ENCODE measurements at places on chromosomes 1 and 21.

DNA sequence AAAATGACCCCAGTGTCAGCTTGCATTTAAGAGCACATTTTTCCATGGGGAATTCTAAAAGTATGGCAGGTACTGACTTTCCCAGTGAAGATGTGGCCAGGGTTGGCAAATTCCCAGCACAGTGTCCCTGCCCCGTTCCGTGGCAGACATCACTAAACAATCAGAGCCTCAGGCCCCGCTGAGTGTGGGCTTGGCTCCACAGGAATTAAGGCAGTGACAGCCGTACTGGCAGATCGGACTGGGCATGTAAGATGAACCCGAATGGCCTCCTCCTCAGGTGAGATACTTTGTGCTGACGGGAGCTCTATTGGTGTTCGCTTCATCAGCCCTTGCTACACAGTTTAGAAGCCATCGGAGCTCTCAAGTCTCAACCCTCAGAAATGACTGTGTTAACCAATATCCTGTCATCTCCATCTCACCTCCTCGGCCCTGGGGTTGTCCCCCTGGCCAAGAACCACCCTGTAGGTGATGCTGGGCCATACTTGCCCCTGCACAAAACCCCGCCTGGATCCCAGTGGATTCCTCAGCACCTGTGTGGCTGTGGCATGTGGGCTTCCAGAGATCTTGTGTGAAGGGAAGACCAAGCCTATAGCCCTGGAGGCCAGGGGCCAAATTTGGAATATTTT, 29.0 kb upstream of the ABCG1 start:
- DNase-seq, result no peak

- DNase-seq, result no peak
Observed at GRCh38 chr1:243294723-243295121, 38.9 kb downstream of the SDCCAG8 start.

DNA sequence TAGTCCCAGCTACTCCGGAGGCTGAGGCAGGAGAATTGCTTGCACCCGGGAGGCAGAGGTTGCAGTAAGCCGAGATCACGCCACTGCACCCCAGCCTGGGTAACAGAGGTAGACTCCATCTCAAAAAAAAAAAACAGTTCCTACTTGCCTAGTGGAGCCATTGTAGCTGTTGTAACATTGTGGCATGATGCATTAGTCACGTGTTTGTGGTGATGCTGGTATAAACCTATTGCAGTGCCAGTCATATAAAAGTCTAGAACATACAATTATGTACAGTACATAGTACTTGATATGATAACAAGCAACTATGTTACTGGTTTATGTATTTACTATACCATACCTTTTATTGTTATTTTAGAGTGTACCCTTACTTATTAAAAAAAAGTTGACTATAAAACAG, 16.2 kb downstream of the KYAT3 start:
- no peak for DNase-seq

DNA sequence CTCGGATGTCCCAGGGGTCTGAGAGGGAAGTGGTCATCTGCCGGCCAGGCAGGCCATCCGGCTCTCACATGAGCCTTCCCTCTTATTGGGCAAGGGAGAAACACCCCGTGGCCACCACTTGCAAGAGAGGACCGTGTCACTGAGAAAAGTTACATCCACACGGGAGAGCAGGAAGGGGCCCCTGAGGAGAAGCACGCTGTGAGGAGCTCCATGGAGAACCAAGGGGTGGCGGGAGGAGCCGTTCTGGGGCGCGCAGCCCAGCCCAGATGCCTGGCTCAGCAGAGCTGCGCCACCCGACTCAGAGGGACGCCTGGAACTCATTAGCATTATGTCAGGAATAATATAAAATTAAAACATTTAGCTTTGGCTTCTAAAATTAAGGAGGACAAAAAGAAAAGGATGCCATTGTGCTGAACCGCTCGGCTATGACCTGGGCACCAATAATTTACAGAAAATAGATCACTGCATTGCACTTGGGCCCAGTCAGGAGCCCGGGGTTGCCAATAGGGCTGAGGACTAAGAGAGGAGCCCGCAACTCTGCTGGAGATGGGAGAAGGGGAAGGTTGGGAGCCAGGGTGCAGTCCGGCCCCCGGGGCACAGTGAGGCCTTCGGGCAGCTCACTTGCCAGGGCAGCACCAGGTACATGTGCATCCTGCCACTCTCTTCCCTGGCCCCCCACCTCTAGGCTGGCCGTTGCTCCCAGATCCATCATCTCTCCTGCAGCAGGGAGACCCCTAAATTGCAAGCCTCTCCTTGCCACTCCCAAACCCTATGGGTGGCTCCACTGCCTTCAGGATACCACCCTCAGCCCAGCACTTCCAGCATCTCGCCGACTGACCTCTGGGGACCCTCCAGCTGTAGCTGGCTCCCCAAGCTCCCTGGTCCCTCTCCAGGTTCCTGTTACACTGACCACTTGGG, 84.8 kb downstream of the DMRTB1 start:
- no peak for DNase-seq

GRCh38 chr1:119133987-119134386, 6.5 kb downstream of the WARS2 start:
- DNase-seq, result no peak

DNA sequence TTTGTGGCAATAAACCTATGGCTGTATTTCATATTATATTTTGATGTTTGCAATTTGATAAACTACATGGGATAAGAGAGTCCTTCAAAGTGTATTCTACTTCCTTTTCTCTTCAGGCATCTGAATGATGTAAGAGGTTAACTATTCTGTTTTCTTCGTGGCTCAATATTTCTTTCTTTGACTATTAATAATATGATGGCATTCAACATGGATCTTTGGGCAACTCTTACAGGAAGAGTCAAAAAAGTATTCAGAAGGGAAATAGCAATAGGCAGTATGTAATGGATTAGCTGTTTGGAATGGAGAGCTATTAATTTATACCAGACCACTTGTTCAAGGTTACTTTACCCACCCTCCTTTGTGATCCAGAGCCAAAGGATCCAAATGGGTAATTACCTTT, 74.4 kb downstream of the HMCN1 start:
- no peak for DNase-seq

DNA sequence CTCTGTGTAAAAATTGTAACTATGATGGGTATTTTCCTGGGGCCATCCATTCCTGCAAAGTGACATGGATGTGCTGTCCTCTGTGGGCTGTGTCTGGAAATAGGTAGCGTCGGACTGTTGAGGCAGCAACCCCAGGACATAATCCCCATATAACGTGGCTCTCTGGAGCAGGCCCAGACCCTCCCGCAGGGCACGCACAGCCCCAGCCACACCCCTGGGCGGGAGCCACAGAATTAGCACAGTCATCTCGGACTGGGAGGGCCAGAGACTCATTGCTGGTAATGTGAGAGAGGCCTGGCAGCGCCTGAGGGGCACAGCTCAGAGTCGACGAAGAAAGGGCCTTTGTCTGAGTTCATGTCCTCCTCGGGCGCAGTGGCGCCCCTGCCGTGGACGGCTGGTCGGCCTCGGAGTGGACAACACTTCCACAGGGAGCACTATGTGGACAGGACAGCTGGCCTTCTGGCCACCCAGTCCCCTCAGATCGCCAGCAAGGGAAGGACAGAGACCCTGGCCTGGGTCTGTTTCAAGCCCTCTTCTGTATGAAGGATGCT, 20.1 kb downstream of the SIM2 start:
- DNase-seq, result peak; percentile 41

- DNase-seq, result no peak
Observed at GRCh38 chr1:168706391-168706992, 22.5 kb downstream of the DPT start.

GRCh38 chr1:5915587-5916571, 76.3 kb downstream of the NPHP4 start:
- peak; percentile 34 for DNase-seq

DNA sequence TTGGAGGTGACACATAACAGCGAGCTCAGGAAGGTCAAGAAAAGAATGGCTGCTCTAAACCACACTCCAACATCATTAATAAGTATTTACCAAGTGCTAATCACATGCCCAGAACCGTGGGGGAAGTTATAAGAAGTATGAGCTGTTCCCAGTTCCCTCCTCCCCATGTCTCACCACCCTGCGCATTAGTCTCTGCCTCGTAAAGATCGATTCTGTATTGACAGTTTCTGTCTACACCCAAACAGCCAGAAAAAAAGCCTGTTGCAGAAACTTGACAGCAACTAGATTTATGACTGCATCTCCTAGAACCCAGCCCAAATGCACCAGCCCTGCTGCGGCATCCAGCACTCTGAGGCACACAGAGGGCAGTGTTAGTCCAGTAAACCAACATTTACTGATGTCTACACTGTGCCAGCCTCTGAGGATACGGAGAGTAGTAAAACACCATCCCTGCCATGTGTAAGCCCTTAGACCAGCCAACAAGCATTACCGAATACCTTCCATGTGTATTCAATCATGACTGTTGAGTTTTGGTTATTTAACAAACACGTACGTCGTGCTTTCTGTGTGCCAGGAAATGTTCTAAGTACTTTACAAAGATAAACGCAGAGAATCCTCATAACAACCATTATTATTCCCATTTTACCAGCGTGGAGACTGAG, 63.6 kb upstream of the ZBTB40 start:
- no peak for DNase-seq

- peak; percentile 89 for DNase-seq
Observed at GRCh38 chr1:53183095-53183990, 13.3 kb upstream of the CPT2 start.

GRCh38 chr1:232980355-232980978, 30.1 kb downstream of the NTPCR start:
- DNase-seq, result no peak

- DNase-seq, result no peak
Observed at GRCh38 chr1:193951984-193952383, 765.6 kb upstream of the B3GALT2 start.

- DNase-seq, result no peak
Observed at GRCh38 chr1:40945491-40945973, 34.0 kb upstream of the CTPS1 start.

DNA sequence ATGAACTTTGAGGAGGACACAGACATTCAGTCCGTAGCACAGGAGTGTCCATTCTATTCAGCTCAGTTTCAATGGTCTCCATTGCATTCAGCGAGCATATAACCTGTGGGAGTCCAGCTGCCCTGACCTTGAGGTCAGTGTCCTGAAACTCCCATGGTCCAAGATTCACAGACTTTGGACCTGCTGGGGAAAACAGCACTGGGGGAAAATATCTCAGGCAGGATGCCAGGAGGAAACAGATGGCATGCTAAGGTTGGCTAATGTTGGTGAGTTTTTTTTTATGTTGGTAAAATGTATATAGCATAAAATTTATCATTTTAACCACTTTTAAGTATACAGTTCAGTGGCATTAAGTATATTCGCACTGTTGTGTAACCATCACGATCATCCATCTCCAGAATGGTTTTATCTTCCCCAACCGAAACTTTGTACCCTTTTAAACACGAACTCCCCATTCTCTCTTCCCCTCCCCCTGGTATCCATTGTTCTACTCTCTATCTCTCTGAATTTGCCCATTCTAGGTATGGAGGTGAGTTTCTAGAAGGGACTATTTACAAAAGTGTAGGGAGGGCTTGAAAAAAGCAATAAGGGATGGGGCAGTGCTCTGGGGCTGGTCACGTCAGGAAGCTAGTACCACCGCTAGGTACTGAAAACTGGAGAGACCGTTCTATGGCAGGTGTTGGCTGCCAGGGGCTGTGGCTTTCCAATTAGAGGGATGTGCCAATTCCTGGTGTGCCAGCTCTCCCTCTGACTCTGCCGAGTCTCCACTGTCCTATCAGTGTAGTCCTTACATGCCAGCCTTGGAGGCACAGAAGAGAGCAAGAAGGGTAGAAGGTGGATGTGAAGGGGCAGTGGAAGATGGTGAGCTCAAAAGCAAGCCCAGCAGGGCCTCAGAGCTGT, 85.3 kb downstream of the FOXD2 start:
- no peak for DNase-seq

DNA sequence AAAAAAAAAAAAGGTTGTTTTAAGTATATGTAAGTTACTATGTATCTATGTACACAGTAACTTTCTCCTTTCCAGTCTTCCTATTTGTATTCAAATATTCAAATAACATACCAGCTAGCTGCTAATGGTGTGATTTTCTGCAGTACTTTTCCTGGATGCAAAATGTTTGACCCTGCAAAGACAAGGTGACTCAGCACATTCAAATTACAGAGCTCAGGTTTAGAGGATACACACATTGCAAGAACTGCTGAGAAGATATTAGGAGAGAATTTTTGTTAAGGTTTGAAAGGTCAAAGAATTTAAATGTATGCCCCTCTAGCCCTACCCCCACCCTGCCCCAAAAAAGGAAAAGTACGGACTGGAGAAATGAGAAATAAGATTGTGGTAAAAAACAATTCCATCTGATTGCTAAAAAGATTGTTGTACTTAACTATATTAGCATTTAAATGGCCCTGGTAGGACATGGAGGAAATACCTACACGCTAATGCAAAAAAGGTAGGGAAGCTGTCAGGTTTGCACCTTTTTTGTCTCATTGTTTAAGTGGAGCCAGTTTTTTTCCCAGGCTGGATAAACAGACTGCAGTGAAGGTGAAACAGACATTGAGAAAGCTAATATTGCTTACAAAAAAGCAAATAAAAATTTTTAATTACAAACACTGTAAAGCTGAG, 45.6 kb downstream of the ZNF281 start:
- no peak for DNase-seq

GRCh38 chr1:177872308-177872900, 97.5 kb downstream of the SEC16B start:
- no peak for DNase-seq

GRCh38 chr1:24827379-24828135, 82.3 kb downstream of the CLIC4 start:
- DNase-seq, result no peak

GRCh38 chr1:206080026-206080820, 27.2 kb downstream of the RHEX start:
- peak; percentile 39 for DNase-seq

DNA sequence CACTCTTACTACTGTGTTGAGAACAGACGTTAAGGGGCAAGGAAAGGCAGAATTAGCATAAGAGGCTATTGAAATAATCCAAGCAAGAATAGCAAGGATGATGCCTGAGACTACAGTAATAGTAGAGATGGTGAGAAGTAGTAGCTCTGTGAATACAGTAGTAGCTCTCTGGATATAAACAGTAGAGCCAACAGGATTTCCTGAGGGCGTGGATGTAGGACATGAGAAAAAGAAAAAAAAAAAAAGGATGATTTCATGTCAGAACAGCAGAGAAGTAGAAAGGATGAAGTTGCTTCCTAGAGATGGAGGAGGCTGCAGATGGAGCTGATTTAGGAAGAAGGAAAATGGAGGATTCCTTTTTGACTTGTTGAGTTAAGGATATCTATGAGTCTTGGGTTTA, 112.3 kb downstream of the OMA1 start:
- no peak for DNase-seq

GRCh38 chr1:202074985-202075384, 47.7 kb upstream of the GPR37L1 start:
- no peak for DNase-seq

- no peak for DNase-seq
Observed at GRCh38 chr21:37732927-37733326, 183.3 kb downstream of the KCNJ6 start.

Data from hematopoietic multipotent progenitor cell treated with erythropoietin and hydrocortisone succinate and interleukin-3 and kit ligand, for 8 days (in vitro differentiated cells).